Activated CD4-positive, alpha-beta T cell treated with anti-CD3 and anti-CD28 coated beads, Interleukin-10, Interleukin-2, amounts not matched to agents 100 ng/mL and 50 ng/mL, durations not matched to agents 16 hours and 8 hours (primary cell): ENCODE measurements at places on chromosomes 2 and 18.

GRCh38 chr2:239223310-239224198 lies 177.3 kb downstream of the HDAC4 start:
- DNase-seq: no peak

DNA sequence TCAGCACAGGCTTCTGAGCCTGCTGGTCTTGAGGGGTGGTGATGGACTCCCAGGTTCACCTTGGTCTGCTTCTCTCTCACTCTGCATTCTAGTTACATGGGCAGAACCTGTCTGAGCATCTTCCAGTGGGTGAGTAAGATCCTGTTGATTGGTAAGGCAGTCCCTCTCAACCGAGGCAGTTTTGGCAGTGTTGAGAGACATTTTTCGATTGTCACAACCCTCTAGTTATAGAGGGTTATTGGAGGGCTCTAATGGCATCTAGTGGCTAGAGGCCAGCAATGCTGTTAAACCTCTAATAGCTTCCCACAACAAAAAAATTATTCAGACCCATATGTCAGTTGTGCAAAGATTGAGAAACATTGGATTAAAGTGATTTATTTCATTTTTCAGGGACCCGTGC lies 9.3 kb upstream of the MGAT5 start:
- no peak for DNase-seq

DNA sequence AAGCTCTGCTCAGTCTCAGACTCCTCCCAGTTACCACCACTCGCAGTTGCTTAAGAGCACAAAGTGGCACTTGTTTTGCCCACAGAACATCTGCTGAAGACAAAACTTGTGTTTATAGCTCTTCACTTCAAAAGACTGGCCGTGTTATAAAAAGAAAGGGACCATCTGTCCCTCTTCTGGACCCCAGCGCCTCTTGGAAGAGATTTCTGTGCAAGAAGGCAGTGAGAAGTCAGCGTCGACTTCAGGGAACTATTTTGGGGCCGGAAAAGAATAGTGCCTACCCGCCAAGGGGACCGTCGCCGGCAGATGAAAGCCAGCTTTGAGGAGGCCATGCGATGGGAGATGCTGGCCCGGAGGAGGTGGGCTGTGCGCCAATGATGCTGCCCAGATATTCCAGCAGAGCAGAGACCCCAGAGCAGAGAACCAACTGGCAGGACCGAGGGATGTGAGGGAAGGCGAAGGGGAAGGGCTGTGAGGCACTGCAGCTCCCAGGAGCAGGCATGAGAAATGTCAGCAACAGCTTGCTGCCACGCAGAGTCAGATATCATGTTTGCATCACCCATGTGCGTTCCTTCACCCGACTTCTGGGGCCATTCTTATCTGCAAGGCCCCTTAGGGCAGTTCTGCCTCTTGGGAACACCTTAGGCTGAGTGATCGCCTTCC lies 270.9 kb downstream of the ATAD2B start:
- DNase-seq: no peak

- DNase-seq: no peak
Measured at GRCh38 chr2:75609334-75609689, 37.3 kb upstream of the MRPL19 start.

- no peak for DNase-seq
Measured at GRCh38 chr18:58769321-58769720, 95.4 kb upstream of the ZNF532 start.

GRCh38 chr18:45628979-45629958 lies 14.0 kb downstream of the SLC14A2 start:
- DNase-seq: no peak

- no peak for DNase-seq
Measured at GRCh38 chr2:6864923-6865345, 773 bp downstream of the CMPK2 start.

- DNase-seq: no peak
Measured at GRCh38 chr2:128502638-128503246, 184.1 kb upstream of the HS6ST1 start.

DNA sequence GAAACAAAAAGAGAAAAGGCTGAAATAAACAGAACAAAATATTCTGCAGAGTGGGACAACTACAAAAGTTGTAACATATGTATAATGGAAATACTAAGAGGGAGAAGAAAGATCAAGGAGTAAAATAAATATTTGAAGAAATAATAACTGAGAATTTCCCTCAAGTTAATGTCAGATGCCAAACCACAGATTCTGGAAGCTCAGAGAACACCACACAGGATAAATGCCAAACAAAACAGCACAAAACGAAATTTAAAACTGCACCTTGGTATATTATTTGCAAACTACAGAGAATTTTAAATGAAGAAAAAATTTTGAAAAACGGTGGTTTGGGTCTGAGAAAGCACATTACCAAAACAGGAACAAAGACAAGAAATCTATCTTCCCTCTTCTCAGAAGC lies 1588.9 kb upstream of the TMEFF2 start:
- no peak for DNase-seq

DNA sequence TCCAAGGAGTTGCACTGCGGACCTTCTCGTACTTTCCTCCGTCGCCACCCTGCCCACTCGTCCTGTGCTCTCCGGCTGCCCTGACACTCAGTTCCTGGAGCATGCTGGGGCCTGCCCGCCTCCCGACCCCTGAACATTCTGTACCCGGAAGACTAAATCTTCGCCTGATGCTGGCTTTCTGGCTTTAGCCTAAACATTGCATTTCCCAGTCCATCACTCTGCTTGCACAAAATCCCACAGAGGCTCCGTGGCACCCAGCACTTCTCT lies 550 bp upstream of the SFXN5 start:
- no peak for DNase-seq

- DNase-seq: peak; percentile 30
Measured at GRCh38 chr2:197804758-197805714, 643 bp downstream of the PLCL1 start.

- no peak for DNase-seq
Measured at GRCh38 chr2:149990965-149991364, 403.4 kb upstream of the MMADHC start.

GRCh38 chr2:3349211-3349693 lies 28.4 kb downstream of the EIPR1 start:
- DNase-seq: no peak

- peak; percentile 43 for DNase-seq
Measured at GRCh38 chr2:54503192-54503591, 47.1 kb downstream of the SPTBN1 start.

GRCh38 chr18:38789141-38789540 lies 1223.5 kb upstream of the CELF4 start:
- no peak for DNase-seq

DNA sequence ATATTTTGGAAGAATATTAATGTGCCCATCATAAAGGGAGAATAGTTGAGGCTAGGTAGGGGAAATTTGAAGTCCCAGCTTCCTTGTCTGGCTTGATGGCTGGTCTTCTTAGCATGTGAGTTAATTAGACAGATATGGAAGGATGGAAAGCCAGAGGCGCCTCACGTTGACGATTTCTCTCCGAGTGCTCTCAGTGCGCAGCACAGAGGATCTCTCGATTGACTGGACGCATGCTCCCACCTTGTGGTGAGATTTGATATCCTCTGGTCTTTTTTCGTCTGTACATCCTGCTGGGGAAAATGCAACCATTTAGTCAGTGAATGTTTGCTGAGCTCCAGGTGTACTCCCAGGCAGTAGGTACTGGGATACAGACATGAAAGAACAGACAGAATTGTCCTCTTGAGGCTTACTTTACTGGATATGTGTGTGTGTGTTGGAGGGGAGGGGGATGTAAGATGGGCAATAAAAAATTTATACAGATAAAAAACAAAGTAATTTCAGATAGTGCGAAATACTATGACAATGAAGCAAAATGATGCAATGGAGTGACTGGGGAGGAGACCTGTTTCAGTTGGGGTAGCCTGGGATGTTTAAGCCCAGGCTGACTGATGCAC lies 66.9 kb upstream of the ZNG1B start:
- peak; percentile 64 for DNase-seq

DNA sequence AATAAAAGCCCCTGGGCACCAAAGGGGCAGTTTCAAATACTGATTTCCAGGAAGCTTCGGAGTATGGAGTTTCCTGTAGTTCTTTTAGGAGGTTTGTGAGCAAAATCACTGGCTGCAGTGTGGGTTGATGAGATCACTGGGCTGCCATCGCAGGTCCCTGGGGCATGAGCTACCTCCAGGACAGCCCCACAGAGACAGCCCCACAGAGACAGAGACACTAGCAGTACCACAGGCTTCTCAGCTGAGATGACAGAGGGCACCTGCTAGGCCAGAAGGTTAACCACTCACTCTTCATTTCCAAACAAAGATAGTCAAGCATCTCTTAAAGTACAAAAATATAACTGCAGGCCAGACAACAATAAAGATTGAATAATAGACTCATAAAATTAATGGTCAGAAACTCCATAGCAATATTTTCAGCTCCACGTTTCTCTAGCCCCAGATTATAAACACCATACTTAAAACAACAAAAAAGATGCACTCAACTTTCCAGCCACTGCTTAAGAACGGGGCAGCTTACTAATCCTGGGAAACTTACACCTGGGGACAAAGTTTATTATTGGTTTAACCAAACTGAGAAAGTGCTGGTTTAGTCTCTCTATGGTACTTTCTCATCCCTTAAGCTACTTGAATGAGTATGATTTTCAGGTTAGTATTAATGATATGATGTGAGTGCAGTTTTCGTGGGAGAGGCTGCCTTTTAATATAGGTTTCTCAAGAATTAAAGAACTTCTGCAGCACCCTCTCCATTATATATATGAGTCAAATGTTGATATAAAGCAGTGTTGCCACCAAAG lies 11.6 kb downstream of the AFF3 start:
- peak; percentile 52 for DNase-seq

- DNase-seq: no peak
Measured at GRCh38 chr2:10933700-10934225, 22.0 kb downstream of the KCNF1 start.

- DNase-seq: peak; percentile 50
Measured at GRCh38 chr18:31634331-31634713, 42.6 kb downstream of the TTR start.

DNA sequence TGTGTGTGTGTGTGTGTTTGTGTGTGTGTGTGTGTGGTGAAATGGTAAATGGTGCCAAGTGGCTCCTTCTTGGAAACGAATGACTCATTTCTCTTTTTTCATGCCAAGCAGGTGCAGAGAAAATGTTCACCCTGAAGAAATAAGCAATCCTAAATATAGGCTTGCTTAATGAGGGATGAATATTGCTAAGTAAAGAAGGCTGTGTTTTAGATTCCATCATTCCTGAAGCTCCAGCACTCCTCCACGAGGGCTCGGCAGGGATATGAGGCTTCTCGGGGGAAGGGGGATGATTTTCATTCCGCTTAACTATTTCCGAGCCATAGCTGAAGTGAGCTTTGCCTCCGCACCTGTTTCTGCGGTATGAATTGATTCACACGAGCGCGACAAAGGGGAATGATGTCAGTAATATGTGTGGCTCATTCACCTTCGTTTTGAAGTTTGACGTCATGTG lies 72.9 kb downstream of the TSN start:
- no peak for DNase-seq

DNA sequence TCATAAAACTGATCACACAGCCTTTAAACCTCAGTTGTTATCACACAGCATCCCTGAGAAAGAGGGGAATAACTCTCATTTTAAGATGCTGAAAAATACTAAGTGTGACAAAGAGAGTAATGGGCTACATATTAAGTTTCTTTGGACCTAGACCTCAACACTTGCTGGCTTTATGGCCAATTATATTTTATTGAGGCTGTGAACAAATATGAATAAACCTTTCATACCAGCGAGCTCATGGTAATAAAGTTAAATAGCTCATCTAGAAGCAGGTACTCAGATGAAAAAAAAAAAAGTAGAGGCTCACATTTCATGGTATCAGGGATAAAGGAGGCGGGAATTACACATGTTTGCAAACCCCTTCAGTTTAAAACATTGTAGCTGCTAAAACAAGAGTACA lies 75.7 kb downstream of the DOCK10 start:
- DNase-seq: no peak

- DNase-seq: no peak
Measured at GRCh38 chr2:100267751-100268150, 54.5 kb downstream of the LONRF2 start.

GRCh38 chr2:219675221-219675620 lies 47.8 kb downstream of the SLC4A3 start:
- DNase-seq: no peak

GRCh38 chr2:113390124-113390849 lies 47.2 kb upstream of the ZNG1B start:
- DNase-seq: peak; percentile 82

DNA sequence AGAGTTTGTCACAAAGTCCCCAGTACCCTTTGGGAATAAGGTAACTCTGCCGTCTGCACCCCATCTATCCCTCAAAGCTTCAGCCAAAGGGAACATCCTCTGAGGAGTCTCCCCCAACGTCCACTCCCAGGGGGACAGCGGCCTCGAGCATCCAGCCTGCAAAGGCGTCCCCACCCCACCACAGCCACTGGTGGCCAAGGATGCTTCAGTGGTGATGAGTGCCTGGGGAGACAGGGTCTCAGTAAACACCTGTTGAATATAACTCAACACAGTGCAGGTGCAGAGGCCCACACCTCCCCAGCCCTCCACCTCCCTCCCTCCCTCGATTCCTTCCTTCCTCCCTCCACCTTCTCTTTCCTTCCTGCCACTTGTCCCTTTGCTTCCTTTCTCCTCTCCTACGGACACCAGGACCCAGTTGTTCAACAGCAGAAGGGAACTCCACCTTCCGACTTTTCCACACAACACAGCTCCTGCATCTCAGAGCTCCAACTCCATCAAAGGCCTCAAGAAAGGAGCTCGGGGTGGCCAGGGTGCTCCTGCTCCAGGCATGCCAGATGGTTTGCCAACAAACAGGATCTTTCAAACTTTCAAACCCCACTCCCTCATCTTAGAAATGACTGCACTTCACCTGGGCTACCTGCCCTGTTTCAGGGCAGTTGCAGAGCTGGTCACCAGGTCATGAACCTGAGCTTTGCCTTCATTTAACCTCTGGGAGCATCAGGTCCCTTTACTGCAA lies 87.8 kb upstream of the SNTG2 start:
- DNase-seq: no peak

GRCh38 chr2:17231394-17231965 lies 286.8 kb downstream of the RAD51AP2 start:
- no peak for DNase-seq

DNA sequence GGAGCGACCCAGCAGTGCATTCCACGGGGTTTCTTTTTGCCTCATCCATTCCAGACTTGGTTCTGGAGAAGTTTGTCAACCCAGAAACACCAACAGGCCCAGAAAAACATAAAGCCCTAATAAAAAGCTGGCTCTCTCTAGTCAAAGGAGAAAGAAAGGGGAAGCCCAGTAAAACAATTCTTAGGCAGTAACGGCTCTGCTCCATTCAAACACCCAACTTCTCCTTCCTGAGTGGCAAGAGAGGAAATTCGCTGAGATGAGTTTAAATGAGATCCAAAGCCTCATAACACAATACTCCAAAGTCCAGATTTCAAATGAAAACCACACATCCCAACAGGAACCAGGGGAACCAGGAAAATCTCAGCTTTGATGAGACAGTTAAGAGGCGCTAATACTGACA lies 179.9 kb downstream of the RPIA start:
- no peak for DNase-seq

GRCh38 chr2:71778514-71778913 lies 325.2 kb downstream of the DYSF start:
- no peak for DNase-seq

DNA sequence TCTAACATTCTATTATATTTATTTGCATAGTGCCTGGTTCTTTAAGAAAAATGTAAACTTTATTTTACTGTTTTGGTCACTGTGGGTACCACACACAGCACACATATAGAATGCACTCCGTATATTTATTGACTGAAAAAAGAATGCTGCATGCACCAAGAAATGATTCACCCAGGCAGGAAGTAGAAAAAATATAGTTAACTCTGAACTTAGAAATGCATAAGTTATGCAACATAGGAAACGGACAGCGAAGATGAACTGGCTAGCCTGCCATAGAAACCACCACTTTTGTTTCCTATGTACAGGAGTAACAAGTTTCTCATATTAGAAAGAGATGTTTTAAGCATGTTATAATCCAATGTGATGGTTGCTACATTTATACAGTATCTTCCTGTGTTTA lies 635.8 kb downstream of the DSC3 start:
- DNase-seq: no peak
